Prostate gland (tissue), 2 donors: ENCODE measurements at places on chromosomes 1 and 21. TPM values are rescaled to one million over a fixed set of nuclear protein-coding genes. Genes with fewer than 3 reads are reported as not detected.
A peak's percentile ranks its signal among the peaks of the same experiment; 100 is the strongest.

DNA sequence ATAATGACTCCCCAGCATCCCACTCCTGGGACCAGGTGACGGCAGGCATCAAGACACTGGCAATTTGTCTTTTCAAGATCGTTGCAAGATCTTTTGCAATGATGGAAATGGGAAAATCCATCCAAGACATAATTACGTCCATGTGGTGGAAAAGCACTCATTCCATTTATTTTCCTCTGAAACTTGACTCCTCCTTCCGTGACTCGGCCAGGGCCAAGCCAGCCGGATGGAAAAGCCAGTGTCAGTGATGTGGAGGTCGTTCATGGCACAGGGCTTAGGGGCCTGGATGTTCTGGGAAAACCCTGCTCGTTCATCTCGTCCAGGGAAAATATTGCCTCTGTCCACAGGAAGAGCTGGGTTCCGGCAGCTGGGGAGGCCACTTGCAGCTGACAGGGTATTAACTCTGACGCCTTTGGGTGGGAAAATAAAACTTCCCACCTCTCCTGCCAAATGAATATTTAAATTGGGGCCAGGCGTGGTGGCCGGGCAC is 46.2 kb downstream of the C1orf198 start:
- no peak overlapping the region for H3K4me3 ChIP-seq
- no peaks in the 10 kb centered on the region for H3K27me3 ChIP-seq
- H3K27ac ChIP-seq, result no peak overlapping the region
- no peaks in the 10 kb centered on the region for H3K4me1 ChIP-seq

DNA sequence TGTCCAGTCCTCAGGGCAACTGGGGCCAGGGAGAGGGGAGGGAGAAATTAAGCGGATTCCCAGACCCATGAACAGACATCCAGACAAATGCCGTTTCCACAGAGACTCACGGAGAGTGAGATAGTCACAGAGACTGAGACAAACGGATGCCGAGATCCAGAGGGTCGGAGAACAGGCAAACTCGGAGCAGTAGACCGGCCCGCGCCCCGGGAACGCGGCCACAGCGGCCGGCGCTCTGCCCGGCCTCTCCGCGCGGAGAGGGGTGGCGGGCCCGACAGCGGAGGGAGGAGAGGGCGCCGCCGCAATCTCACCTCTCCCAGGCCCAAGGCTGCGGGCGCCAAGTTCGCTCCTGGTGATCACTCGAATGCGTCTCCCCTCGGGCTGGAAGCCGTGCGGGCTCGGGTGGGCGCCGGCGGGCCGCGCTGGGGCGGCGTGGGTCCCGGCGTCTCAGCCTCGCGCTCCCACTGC is 831 bp upstream of the FOXD2 start:
- H3K4me1 ChIP-seq, result no peaks in the 10 kb centered on the region
- peaks cover 35% of the 10 kb centered on the region for H3K27me3 ChIP-seq
- H3K27ac ChIP-seq, result peak overlapping the region; percentile 80
- no peaks in the 10 kb centered on the region for H3K36me3 ChIP-seq

DNA sequence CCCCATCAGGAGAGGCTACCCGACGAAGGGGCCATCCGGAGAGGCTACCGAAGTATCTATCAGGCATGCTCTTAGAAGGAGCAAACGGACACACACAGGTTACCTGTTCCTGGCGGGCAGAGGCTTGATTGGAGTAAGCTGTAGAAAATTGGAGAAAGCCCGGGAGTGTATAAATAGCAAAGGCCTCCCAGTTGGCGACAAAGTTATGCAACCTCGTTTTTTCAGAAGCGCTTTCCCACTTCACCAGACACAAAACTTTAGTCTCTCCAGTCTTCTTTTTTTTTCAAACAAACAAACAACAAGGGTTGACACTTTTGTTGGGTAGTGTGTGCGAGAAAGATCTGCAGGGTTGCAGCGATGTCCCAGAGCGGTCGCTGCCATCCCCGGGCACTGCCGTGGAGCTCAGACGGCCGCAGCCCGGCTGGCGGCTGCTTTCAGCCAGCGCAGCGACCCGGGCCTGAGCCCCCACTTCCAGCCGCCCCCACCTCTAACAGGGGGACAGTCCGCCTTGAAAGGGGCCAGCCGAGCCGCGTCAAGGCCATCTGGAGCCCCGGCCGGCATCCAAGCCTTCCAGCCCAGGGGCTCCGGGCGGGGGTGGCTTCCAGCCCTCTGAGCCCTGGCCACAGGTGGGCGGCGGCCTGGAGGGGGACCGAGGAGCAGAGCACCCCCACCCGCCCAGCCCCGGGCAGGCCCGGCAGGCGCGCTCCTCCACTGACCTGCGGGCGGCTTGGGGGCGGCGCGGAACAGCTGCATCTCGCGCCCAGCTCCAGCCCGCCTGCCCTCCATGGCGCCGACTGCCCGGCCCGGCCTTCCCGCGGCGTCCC is 616 bp downstream of the MCOLN3 start:
- no peaks in the 10 kb centered on the region for H3K4me1 ChIP-seq
- H3K27me3 ChIP-seq, result no peaks in the 10 kb centered on the region
- peak overlapping the region; percentile 39 for H3K4me3 ChIP-seq

- peak within 1 kb of the TSS; percentile 27 for H3K27ac ChIP-seq
- no peaks in the 10 kb centered on the region for H3K4me1 ChIP-seq
- no peaks in the 10 kb centered on the region for H3K36me3 ChIP-seq
These were observed at the start of gene SYPL2 for GRCh38 chr1:109466452-109467300. TSS of gene SYPL2 (plus strand) at chr1:109466546. CDS start at chr1:109466844, 298 bp downstream.

The DENND2D gene
- total RNA-seq, result 37.2 TPM
